HAP-1 (cell line): ENCODE measurements at places on chromosomes 2 and 18.

DNA sequence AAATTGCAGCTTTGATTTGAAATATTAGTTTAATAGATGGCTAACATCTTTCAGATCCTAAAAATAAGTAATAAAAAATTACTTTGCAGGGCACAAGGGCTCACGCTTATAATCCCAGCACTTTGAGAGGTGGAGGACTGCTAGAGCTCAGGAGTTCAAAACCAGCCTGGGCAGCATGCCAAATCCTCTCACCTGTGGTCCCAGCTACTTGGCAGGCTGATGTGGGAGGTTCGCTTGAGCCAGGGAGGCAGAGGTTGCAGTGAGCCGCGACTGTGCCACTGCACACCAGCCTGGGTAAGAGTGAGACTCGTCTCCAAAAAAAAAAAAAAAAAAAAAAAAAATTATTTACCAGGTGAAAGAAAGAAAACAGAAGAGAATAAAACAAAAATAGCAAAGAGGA is 449.8 kb downstream of the NRXN1 start:
- no peak for DNase-seq

GRCh38 chr2:216758256-216759155 is 63.2 kb upstream of the IGFBP5 start:
- no peak for DNase-seq

DNA sequence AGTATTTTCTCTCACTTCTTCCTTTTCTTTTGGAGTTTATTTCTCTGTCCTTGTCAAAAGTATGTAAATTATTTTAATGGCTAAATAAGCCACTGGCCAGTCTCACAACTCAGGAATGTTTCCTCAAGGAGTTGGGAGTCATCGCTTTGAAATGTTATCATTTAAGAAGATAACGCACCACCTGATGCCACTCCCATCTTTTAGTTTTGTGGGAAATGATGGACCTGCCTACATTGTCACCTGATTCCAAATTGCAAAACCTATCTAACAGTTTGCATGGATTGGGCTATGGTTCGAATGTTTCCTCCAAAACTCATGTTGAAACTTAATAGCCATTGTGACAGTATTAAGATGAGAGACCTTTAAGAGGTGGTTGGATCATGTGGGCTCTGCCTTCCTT is 32.4 kb upstream of the PPM1B start:
- no peak for DNase-seq

DNA sequence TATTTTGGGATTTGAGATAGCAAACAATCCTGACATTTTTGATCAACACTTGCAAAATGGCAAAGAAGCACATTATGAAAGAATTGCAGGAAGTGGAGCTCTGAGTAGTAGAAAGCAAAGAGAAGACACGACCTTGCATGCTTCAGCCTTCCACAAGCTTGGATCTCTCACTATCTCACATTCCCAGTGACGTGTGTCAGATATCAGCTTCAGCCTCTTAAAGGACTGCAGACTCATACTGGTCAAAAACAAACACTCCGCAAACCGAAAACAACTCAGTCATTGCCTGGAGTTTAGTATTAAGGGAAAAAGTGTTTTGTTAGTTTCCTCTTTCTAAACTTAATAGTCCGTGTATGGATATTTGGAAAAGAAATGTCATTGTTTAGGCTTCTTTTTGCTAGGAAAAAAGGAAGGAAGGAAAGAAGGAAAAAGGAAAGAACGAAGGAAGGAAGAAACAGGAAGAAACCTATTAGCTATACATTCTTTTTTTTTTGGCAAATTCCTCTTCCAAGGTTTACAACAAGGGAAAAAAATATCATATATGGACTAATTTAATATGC is 32.6 kb upstream of the SLC40A1 start:
- no peak for DNase-seq

DNA sequence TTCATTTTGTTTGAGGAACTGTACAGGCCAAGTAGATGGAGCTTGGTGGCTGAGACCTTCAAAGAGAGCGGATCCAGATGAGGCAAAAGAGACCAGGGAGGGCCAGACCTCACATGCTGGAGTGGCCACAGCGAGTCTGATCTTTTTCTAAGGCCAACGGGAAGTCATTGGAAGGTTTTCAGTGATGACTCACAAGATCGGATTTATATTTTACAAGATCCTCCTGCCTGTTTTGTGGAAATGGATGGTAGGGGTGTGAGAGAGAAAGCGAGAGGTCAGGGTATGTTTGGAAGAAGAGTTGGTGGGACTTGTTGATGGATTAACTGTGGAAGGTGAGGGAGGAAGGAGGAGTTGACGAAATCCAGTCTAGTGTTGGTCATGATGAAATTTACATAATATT is 44.6 kb upstream of the TUBA3D start:
- no peak for DNase-seq

GRCh38 chr2:237714690-237715458 is 83.7 kb upstream of the RBM44 start:
- no peak for DNase-seq

DNA sequence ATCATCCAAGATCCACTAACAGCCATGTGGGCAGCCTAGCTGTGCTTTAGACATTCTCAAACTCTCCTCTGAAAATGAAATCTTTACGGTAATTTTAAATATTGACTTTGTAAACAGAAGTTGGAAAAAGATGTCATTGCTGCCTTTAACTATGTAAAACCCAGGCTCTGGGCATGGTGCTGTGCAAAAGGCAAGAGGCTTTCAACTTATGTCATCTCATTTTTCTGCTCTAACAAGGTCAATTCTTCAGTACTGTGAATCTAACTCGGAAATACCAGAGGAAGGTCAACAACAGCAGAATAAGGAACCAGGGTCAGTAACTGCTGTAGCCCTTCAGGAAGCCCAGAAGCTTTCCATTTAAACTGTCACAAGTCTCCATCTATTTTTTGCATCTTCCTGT is 37.0 kb upstream of the MPP4 start:
- DNase-seq, result no peak
